Stimulated activated CD4-positive, alpha-beta T cell treated with anti-CD3 and anti-CD28 coated beads, Interleukin-1b, Interleukin-23, amount 100 ng/mL, for 4 hours (primary cell): ENCODE measurements at places on chromosomes 16 and 17.

DNA sequence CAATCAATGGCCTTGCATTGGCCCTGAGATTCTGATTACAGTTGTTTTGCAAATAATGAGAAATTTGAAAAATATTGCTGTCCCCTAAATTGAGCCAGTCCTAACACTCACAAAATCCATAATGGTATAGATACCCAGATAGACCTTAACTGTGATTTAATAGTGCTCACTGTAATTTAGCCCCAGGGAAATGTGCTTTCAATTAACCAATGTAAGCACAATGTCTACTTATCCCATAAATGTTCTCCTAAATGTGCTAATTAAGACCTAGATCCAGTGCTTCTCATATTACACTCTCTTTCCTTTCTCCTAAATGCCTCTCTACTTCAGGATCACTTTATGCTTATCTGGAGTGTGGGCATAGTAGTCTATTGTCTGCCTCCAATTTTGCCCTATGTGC lies 417.8 kb upstream of the CCL2 start:
- DNase-seq = no peak

GRCh38 chr17:9725575-9725974 lies 65.8 kb downstream of the DHRS7C start:
- no peak for DNase-seq

- DNase-seq = no peak
Observed at GRCh38 chr16:71966932-71967331, 33.3 kb downstream of the PKD1L3 start.

DNA sequence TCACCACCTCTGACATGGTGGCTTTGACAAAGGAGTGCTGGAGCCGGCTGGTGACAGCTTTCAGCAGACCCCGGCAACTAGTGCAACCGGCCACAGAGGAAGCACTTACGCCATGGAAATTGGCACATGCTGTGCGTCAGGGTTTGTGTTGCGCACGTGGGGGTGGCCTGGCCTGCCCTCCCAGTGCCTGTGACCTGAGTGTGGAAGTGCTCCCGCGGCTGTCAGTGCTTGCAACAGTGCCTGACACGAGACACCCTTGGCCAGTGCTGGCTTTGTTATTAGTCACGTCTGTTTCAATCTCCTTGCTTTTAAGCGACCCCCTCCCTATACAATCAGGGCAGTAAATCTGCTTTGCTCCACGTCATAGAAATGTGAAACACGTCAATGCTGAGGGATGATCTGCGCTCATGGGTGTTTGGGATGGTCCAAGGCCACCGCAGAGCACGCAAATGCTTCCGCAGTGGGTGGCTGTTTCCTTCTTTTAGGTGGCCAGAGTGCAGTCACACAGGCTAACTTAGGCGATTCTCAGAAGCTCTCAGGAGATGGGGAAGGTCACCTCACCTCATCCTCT lies 64.3 kb downstream of the PGS1 start:
- no peak for DNase-seq

- no peak for DNase-seq
Observed at GRCh38 chr17:69606142-69606800, 191.8 kb downstream of the MAP2K6 start.

DNA sequence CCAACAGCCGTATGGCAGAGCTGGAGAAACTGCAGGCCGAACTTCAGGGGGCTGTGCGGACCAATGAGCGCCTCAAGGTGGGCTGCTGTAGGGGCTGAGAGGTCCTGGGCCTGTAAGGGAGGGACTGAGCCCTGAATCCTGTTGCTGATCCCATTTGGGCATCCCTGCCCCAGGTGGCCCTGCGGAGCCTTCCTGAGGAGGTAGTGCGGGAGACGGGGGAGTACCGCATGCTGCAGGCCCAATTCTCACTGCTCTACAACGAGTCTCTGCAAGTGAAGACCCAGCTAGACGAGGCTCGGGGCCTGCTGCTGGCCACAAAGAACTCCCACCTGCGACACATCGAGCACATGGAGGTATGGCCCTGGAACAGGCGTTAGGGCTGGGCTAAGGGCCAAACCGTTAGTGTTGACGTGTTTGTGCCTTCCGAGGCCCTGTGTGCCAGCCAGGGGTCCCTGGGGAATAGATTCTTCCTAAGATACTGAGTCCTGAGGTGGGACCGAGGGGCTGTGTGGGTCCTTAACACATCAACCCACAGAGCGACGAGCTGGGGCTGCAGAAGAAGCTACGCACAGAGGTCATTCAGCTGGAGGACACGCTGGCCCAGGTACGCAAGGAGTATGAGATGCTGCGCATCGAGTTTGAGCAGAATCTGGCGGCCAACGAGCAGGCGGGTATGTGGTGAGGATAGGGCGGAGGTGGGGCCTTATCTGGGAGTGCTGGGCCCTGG lies 4.2 kb downstream of the RNF40 start:
- no peak for DNase-seq

DNA sequence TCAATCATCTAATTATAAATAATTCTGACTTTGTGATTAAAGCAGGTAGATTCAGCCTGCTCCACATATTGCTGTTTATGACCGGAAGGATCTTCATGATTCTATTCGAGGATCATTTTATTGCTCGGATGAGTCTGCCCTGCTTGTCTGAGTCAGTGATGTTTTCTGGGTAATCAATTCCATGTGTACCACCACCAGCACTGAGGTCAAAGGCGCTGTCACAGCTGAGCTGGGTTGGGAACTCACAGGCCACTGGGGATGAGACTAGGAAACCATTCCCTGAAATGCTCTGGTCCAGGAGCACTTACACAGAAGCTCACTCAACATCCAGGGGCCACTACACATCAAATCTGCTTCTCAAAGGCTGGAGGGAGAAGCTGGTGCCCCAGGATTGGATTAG lies 30.4 kb upstream of the ERN1 start:
- DNase-seq = no peak

GRCh38 chr17:55768936-55769624 lies 18.2 kb downstream of the PCTP start:
- DNase-seq = no peak

GRCh38 chr17:8855477-8856204 lies 11.8 kb downstream of the PIK3R6 start:
- DNase-seq = no peak

GRCh38 chr17:20241855-20242254 lies 225.5 kb downstream of the LGALS9B start:
- no peak for DNase-seq

GRCh38 chr17:61291451-61292285 lies 108.0 kb upstream of the TBX2 start:
- DNase-seq = no peak

- no peak for DNase-seq
Observed at GRCh38 chr17:82339634-82340580, 6.3 kb upstream of the SECTM1 start.

GRCh38 chr16:57004387-57005250 lies 15.3 kb downstream of the NLRC5 start:
- DNase-seq = no peak

DNA sequence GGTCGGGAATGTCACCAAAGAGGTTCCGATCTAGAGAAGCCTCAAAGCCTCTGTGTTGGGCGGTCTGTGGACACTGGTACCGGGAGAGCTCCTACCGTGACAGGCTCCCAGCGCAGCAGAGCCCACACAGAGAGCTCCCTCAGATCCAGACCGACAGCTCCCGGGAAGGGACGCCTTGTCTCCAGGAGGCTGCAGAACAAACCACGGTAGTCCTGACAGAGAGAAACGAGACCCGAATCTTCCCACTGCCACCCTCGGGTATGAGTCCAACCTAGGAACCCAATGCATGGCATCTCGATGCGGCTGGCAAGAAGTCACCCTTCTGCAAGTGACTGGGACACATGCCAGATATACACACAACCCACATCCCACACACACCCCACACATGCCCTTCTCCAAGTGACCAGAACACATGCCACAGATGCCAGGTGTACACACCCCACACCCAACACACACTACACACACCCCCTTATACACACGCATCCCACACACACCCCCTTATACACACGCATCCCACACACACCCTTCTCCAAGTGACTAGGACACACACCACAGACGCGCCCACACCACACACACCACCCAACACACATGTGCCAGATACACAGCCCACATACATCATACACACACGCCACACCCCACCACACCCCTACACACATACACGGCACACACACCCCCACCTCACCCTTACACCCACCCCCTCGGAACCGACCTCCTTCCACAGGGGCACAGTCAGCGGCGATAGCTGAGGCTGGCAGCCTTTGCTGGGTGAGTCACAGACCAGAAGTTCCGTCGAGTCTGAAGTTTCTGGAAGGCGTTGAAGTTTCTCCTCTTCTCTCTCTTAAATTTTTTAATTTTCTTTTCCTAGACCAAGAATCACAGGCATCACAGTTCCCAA lies 15.9 kb upstream of the CYTH1 start:
- DNase-seq = no peak

- no peak for DNase-seq
Observed at GRCh38 chr17:47615766-47616424, 33.8 kb upstream of the KPNB1 start.

GRCh38 chr16:47713225-47713595 lies 252.1 kb downstream of the PHKB start:
- DNase-seq = no peak

GRCh38 chr16:4260360-4260759 lies 12.5 kb downstream of the TFAP4 start:
- no peak for DNase-seq

GRCh38 chr17:42180922-42181850 lies at the start of gene KCNH4:
Gene KCNH4, minus strand, starts transcription at chr17:42181142. Its CDS starts 197 bp downstream, at chr17:42180945.
- DNase-seq = peak; percentile 90

- peak; percentile 13 for DNase-seq
Observed at GRCh38 chr17:3385869-3386816, at the start of gene OR3A2. Gene OR3A2, minus strand, starts transcription at chr17:3386308.

- no peak for DNase-seq
Observed at GRCh38 chr16:68062910-68063393, 22.2 kb upstream of the NFATC3 start.

GRCh38 chr16:68227850-68228553 lies 7.9 kb downstream of the ESRP2 start:
- DNase-seq = no peak

DNA sequence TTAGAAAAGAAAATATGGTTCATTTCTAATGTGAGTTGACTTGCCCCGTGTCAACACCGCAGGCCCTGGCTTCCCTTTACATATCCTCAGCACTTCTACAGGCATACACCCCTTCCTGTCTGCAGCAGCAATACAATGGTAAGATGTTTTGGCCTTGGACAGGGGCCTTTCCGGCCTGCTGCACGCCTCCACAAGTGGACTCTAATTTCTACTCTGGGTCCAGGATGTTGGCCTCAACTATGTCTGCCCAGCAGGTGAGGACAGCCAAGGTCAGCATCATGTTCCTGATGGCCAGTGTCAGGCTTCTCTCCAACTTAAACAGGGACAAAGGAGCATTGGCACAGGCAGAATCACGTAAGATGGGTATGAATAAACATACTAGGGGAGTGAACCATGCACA lies 11.0 kb downstream of the C17orf67 start:
- DNase-seq = no peak

DNA sequence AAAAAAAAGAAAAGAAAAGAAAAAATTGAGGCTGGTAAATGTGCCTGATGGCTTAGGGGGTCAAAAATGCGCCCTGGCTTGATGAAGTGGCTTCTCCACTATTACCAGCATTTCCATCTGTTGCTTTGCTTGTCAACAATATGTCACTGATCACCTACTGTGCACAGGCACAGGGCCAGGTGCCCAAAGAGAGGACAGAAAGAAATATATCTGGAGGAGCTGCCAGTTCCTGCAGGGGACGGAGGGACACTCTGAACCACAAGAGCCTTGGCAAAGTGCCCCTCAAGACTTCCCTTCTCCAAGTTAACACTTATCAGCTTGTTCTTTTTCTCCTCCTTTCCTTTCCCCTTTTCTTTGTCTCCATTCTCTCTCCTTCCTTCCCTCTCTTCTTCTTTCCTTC lies 34.7 kb downstream of the GINS3 start:
- DNase-seq = no peak

DNA sequence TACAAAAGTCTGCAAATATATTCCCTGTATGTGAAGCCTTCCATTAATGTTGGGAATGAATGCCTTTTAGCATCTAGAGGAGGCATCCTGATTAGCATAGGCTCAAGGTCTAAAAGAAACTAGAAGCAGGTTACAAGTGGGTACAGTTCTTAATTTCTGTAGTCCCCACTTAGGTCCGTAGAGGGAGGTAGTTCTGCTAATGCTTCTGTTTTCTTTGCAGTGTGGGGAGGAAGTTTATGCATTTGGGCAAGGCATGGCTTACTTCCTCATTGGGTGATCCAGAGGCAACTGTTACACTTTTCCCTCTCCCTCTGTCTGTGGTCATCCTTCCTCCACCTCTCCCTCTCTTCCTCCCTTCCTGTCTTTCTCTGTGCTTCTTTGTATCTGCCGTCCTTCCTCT lies 108.4 kb upstream of the ZKSCAN2 start:
- DNase-seq = no peak

GRCh38 chr16:29891525-29892457 lies 7.6 kb downstream of the SEZ6L2 start:
- no peak for DNase-seq

DNA sequence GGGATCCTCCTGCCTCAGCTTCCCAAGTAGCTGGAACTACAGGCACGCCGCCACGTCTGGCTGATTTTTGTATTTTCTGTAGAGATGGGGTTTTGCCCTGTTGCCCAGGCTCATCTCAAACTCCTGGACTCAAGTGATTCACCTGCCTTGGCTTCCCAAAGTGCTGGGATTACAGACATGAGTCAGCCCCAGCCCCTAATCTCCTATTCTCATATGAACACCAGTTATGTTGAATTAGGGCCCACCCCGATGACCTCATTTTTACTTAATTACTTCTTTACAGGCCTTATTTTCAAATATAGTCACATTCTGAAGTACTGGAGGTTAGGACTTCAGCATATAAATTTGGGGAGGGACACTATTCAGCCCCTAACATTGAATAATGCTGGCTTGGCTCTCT lies 49.2 kb downstream of the ZNRF1 start:
- DNase-seq = no peak

DNA sequence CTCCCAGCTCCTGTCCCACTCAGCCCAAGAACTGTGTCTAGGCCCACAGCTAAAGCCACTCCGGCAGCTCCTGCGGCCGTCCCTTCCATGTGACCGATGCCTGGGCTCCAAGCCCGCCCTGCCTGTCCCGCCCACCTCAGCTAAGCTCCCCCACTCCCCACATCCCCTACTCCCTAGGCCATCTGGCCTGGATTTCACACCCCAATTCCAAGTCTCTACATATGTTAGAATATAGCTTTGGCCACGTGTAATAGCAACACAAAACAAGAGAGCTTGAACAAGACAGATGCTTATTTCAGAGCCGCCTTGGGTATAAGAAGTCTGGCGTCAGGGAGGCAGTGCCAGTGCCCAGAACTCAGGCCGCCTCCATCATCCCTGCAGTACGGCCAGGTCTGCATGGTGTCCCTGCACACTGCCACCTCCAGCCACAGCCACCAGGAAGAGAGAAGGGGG lies 30.0 kb upstream of the USP22 start:
- no peak for DNase-seq

GRCh38 chr17:68197091-68197996 lies 50.5 kb upstream of the AMZ2 start:
- no peak for DNase-seq
